ENCODE measurements at places on chromosomes 11 and 22.

DNA sequence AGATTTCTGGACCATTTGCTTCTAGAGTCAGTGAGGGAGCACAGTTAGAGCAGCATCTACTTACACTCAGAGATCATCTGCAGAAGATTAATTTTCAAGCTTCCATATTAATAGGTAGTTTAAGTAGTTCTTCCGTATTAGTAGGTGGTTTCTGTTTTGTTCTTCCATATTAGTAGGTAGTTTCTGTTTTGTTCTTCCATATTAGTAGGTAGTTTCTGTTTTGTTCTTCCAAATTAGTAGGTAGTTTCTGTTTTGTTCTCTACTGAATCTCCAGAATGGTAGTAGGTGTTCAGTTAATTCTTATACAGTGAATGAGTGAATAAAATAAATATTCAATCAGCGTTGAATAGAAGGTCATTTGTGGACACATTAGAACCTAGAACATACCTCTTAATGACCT is 175.7 kb downstream of the TMEM135 start:
- DNase-seq: no peak

GRCh38 chr22:36713436-36713835 is 9.9 kb upstream of the CACNG2 start:
- no peak for DNase-seq

- DNase-seq: no peak
These were observed 183.9 kb upstream of the CTSC start for GRCh38 chr11:88521399-88521798.

GRCh38 chr22:38074181-38075104 is 9.5 kb downstream of the SLC16A8 start:
- no peak for DNase-seq

GRCh38 chr11:86191874-86192273 is 52.7 kb upstream of the EED start:
- DNase-seq: no peak

DNA sequence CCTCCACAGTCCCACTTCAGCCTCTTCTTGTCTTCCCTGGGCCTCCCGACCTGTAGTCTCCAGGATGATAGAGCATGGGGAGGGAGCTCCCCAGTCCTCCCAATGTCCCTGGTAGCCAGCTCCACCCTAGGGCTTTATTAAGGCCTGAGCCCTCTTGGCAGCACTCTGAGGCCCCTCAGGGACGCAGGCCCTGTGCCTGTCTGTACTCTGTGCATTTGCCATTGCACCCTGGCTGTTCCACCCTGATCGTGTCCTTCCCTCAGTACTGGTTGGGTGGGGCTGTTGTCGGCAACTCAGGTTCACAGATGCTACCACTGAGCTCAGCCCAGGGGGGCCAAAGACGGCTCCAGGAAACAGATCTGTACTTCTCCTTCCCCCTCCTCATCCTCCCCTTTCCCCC is 7.2 kb downstream of the SSTR3 start:
- DNase-seq: no peak

- DNase-seq: peak; percentile 91
These were observed 5.2 kb downstream of the SBF1 start for GRCh38 chr22:50469377-50470305.

GRCh38 chr22:45575607-45576272 is 73.1 kb downstream of the FBLN1 start:
- no peak for DNase-seq

DNA sequence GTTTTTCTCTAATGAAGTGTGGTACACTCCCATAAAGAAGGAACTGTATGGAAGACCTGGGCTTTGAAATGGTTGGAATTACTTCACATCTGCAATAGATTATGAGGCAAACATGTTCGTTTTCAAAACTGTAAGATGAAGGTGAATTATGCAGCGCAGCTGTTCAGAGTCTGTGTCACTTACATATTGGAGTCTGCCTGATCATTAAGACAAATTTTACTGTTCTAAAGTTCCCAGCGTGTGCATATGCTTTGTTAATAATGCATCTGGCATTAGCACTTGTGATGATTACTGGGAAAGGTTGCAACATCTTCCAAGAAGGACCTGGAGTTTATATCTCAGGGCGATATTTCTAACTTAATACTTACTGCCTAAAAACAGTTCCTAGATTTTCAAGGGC is 255.2 kb upstream of the ZC3H12C start:
- no peak for DNase-seq

- DNase-seq: peak; percentile 62
These were observed 27.7 kb downstream of the CACNA1I start for GRCh38 chr22:39598017-39598965.

- no peak for DNase-seq
These were observed 75.8 kb downstream of the BUD13 start for GRCh38 chr11:116697011-116697410.

- DNase-seq: no peak
These were observed 18.2 kb downstream of the RTN4R start for GRCh38 chr22:20249797-20250354.

- DNase-seq: no peak
These were observed 13.1 kb downstream of the TMEM25 start for GRCh38 chr11:118544010-118544646.

DNA sequence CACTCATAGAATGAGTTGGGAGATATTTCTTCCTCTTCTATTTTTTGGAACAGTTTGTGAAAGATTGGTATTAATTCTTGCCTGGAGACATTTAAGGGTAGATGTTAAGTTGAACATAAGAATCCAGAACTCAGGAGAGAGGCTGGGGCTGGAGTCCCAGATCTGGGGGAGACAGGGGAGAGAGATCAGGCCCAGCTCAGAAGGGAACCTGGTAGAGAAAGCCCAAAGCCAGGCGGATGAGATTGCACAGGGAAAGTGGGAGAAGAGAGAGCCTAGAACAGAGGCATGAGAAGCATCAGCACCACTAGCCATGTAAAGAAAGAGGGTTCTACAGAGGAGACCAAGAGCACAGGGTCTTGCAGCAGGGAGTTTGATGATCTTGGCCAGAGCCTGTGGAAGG is 13.0 kb upstream of the GNAZ start:
- no peak for DNase-seq

DNA sequence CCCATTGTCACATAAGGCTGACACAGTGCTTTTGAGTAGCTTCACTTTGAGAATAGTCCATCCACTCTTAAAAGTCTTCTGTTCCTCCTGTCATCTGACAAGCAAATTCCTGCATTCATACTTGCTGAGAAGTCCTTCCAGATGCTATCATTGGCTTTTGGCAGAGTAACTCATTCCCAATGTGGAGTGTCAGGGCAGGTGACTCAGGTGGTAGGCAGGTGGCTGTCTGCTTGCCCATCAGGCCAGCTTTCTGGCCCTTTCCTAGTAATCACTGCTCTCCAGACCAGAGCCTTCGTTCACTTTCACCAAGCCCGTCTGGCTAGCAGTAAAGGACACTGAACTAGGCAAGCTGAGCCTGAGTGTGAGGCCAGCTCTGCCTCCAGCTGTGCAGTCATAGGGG is 162.5 kb upstream of the CCDC90B start:
- DNase-seq: no peak

DNA sequence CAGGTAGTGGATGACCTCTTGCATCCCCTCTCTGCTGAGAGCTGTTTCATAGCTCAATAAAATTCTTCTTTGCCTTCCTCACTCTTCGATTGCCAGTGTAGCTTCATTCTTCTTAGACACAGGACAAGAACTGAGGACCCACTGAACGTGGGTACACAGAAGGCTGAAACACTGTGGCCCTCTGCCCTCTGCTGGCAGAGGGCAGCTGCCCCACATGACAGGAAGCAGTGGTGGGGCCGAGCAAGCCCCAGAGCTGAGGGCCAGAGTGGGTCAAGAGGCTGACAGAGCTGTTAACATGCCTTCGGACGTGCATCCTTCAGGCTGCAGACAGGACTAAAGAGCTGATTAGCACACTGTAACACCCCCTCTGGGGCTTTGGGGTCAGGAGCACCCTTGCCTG is 15.6 kb downstream of the SMC1B start:
- no peak for DNase-seq

DNA sequence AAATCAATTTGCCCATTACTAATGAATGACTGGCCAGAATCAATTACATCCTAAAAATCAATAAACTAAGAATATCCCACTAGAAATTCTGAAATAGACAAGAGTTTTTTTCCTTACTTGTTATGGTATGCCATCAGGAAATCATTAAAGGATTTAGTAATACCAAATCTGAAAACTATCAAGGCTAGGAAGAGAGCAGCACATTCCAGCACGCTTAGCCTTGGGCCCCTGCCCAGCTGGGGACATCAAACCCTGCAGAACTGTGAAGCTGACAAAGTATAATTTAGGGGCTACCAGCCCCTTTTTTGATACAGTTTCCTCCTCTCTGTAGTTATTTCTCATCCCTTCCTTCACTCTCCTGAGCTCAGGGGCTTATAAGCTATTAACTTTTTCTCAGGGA is 247.8 kb upstream of the ZC3H12C start:
- no peak for DNase-seq

- no peak for DNase-seq
These were observed 38.6 kb upstream of the CARS1 start for GRCh38 chr11:3095712-3096361.

DNA sequence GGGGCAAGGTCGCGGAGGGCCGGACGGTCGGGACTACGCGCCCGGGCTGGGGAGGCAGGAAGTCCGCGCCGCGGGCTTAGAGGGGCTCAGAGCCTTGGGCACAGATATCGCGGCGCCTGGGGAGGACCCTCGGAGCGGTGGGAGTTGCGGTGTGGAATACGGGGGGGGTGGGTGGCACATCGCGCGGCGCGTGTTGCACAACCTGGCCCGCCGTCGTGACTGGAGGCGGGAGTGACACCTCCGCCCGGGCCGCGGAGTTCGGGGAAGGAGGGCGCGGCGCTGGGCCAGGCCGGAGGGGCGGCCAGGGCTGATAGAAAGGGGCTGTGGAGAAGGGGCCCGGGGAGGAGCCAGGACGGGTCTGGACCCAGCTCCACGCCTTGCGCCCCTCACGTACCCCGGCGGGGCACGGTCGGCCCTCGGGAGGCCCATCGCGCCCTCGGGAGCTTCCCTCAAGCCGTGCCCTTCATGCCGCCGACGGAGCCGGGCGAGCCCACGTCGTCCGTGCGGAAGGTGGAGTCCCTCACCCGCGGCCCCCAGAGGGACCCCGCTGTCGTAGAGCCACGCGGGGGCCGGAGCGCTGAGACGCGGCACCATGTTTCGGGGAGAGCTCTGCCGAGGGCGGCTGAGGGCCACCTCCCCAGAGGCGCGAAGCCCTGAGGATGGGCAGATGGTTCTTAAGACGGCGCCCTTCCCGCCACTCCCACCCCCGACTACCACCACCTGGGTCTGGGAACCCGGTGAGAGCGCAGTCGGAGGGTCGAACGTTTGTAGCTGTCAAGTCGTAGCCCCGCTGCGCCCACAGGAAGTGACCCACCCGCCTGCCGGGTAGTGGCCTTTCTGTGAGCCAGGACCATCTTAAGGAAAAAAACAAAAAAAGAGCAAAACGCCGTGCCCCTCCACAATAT is 729 bp downstream of the IL17RA start:
- no peak for DNase-seq

GRCh38 chr11:117931331-117931950 is 2.2 kb upstream of the TMPRSS13 start:
- DNase-seq: no peak

GRCh38 chr11:106390078-106390477 is 312.6 kb downstream of the AASDHPPT start:
- DNase-seq: no peak

- DNase-seq: no peak
These were observed 4.2 kb upstream of the NFAM1 start for GRCh38 chr22:42436404-42436803.

DNA sequence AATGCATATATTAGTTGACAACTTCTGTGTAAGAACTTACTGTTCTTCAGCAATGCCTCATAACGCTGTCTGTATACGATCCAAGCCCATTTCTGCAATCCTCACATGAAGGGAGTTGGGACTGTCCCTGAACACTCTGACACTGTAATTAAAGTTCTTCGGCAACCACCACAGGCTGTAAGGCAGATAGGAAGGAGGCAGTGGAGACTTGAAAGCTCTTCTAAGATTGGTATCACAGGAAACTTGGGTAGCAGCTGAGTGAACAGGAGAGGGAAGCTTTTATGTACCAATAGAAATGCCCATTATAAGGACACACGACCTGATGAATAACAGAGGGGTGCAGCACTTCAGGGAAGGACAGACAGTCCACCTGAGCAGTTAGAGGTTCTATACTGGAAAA is 12.0 kb upstream of the GAB2 start:
- DNase-seq: no peak

- DNase-seq: no peak
These were observed 45.2 kb downstream of the PLAAT5 start for GRCh38 chr11:63445720-63446119.

GRCh38 chr11:10674911-10675440 is 18.6 kb downstream of the IRAG1 start:
- DNase-seq: no peak

DNA sequence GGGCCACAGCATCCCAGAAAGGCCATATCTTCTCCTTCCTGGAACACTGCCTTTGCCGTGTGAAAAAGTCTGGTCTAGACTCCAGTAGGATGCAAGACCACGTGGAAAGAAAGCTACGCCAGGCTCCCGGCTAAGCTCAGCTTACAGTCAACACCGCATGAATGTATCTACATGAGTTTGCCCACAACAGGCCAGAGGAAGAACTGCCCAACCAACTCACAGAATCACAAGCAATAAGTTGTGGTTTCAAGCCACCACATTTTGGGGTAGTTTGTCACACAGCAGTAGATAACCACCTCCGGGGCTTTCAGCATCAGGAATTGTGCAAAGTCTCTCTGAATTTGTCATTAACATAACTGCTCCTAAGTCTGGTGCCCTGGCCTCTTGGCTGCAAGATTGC is 27.3 kb downstream of the HSPA8 start:
- no peak for DNase-seq

- no peak for DNase-seq
These were observed 134.3 kb downstream of the BRD1 start for GRCh38 chr22:49693416-49693815.

DNA sequence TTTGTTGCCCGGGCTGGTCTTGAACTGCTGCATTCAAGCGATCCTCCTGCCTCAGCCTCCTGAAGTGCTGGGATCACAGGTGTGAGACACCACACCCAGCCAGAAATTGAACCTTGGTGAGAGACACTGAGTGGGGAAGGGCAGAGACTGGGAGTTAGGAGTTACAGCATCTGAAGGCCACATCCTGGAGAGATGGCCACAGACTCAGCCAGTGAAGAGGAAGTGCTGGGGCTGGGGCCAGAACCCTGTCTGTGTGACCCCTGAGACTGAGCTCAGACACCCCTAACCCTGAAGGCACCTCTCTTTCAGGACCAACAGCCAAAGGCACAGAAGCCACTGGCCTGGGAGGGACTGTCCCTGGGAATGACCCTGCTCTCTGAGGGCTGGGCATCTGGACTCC is 33.8 kb downstream of the TXN2 start:
- no peak for DNase-seq

DNA sequence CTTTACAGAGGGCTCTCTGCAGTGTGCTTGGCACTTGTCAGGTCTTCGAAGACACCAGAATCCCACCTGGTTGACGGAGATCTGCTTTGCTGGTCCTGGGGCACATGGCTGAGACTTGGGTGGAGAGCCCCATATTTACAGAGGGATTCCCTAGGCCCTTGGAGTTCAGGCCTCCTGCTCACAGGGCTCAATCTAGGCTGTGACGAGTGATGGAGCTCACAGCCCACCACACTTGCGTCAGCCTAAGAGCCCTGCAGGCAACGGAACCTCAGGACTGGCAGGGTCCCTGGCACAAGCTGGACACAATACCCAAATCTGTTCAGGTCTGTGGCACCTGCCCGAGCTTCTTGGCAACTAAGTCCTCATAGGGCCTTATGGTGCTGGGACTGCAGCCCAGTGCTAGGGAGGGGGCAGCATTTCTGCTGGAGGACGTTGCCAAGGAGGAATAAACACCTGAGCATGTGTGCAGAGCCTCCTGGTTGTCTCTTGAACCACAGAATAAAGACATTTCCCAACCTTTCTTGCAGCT is 59.1 kb downstream of the KCNC1 start:
- no peak for DNase-seq

Data from activated naive CD4-positive, alpha-beta T cell (primary cell).